ENCODE measurements at places on chromosomes 4 and X.

GRCh38 chr4:79759793-79760192 is 313.2 kb downstream of the ANTXR2 start:
- no peak for DNase-seq

- no peak for DNase-seq
These were observed 410.6 kb downstream of the IL1RAPL1 start for GRCh38 chrX:28997706-28998463.

DNA sequence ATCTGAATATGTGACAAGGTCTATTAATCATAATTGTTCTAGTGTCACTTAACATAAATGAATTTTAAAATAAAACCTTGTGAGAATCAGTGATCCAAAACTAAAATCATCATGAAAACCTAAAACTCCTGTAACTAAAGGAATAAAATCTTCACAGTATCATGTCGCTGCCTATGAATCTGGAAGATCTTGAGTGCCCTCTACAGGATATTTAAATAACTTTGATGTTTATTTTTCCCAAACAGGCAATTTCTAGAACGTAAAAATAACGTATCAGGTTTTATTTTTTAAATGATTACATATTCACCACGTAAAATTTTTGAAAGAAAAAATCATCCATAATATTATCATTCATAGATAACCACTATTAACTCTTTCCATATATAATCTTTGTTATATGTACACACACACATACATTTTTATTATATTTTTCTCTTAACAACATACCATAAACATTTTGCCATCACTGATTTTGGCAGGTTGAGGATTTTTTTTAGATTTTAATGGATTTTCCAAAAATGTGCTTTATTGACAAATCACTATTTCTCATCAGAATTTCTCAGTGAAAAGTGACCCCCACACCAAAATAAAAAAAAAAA is 79.6 kb downstream of the COMMD8 start:
- peak; percentile 16 for DNase-seq

- no peak for DNase-seq
These were observed 61.6 kb upstream of the SPP1 start for GRCh38 chr4:87913896-87914295.

- DNase-seq: no peak
These were observed 5.3 kb upstream of the KIAA1210 start for GRCh38 chrX:119132961-119133360.

- DNase-seq: no peak
These were observed 192.7 kb downstream of the GABRG1 start for GRCh38 chr4:45931154-45931553.

DNA sequence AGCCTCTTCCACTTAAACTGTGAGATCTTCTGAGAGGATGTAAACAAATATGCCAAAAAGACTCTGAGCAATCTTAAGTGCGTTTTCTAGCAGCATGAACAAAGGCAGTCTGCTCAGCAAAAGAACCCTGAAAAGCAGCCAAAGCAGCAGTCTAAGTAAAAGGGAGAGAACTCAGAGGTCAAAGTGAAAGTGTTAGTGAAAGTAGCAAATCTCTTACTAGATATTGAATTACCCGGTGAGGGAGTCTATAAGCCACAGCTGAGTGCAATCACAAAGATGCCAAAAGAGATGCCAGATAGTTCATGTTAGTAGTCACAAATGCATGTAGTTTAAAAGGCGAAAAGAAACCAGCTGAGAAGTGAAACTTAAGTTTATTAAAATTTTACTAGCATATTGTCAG is 7.9 kb upstream of the GNRHR start:
- no peak for DNase-seq

GRCh38 chr4:8117278-8117682 is 41.3 kb downstream of the ABLIM2 start:
- DNase-seq: no peak

GRCh38 chr4:108881190-108881589 is 118.3 kb upstream of the ETNPPL start:
- DNase-seq: peak; percentile 89

DNA sequence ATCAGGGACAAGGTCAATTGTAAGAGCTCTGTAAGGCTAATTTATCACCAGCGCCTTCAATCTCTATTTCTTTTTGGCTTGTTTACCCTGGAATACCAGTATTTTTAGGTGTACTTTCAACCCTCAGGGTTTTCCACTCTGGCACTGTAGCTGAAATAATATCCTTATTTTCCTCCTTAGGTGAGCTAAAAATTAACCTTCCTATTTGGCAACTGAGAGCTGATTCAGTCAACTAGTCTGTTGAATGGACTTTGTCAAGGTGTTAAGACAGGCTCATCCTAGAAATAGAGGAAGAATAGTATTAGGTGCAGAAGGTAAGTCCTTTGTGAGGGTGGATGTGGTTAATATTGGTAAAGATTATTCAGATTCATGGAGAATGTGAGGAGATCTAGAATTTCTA is 101.3 kb upstream of the BANK1 start:
- no peak for DNase-seq

- peak; percentile 56 for DNase-seq
These were observed 27.2 kb downstream of the PALLD start for GRCh38 chr4:168524006-168524405.

DNA sequence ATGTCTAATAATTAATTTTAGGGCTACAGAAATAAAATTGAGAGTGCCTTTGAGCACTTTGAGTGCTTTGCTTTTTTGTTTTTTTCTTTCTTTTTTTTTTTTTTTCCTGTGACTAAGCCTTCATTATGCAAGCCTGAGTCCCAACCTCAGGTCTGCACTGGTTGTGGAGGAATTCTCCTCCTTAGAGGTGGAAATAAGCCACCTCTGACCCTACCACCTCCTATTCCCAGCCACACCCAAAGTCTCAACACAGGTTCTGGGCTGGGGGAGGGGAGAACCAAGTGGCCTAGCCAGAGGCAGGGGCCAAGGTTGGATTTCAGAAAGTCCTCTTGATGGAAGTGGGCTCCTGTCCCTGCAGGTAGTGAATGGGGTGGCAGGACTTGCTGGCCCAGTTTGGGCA is 180.2 kb downstream of the ARAP2 start:
- no peak for DNase-seq

DNA sequence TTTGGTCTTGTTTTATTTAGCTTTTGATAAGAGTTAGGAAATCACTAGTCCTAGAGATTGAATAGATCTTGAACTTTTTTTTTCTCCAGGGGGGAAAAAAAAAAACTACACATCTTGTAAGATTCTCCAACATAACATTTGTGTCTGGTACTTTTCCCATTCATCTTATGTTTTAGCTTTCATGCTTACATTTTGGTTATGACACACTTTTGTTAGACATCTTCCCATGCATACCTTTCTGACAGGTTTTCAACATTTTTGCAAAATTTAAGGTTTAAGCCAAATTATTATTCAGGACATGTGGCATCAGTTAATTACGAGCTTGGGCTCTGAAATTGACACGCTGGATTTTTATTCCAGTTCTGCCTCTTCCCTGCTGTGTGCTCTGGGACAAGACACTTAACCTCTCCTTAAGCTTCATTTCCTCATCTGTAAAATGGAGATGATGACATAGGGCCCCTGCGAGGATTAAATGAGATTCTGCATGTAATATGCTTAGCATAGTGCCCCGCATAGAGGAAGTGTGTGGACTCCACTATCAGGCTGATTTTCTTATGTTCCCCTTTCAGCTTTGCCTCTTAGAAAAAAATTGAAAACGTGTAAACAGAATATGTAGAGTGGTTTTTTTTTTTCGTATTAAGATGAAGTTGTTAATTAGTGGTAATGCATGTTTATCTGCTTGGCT is 5.3 kb downstream of the KIT start:
- peak; percentile 29 for DNase-seq

- DNase-seq: no peak
These were observed 120.9 kb downstream of the SPCS3 start for GRCh38 chr4:176440698-176441097.

DNA sequence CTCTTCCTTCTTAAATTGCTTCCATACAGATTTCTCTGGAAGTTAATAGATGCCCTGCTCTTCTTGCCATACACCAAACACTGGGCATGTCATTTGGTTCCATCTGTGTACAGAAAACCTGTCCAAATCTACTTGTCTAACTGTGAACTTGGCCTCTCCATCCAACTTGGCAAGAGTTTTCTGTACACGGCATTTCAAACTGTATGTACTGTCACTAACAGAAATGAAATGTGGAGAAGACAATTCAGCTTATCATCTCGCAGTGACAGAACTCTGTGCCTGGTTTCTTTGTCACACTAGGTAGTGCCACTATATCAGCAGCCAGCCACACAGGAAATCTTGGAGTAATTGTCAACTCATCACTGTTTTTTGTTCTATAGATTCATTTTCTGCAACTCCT is 58.2 kb downstream of the CXXC4 start:
- DNase-seq: no peak

DNA sequence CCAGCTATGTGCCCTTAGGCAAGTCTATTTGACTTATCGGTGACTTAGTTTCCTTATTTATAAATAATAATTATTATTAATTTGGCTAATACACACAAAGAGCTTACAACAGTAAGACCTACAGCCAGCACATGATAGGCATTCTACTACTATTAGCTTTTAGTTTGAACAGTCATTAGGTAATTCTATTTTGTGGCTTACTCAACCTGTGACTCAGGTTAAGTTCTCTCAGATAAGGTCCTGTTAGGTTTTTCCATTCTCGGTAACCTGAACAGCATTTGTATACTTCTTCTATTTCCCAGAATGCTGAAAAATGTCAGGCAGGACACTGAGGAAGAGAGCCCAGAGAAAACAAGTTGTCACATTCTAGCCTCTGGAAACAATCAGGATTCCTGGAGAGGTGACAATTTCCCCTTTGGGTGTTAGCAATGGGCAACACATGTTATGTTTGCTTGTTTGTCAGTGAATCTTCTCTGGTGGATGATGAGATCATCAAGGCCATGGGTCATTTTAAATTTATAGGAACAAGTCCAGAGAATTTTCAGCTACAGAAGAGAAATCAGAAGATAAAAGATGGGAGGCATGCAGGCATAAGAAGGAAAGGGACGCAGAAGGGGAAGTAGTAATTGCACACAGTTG is 2144.7 kb downstream of the PCDH7 start:
- DNase-seq: no peak

DNA sequence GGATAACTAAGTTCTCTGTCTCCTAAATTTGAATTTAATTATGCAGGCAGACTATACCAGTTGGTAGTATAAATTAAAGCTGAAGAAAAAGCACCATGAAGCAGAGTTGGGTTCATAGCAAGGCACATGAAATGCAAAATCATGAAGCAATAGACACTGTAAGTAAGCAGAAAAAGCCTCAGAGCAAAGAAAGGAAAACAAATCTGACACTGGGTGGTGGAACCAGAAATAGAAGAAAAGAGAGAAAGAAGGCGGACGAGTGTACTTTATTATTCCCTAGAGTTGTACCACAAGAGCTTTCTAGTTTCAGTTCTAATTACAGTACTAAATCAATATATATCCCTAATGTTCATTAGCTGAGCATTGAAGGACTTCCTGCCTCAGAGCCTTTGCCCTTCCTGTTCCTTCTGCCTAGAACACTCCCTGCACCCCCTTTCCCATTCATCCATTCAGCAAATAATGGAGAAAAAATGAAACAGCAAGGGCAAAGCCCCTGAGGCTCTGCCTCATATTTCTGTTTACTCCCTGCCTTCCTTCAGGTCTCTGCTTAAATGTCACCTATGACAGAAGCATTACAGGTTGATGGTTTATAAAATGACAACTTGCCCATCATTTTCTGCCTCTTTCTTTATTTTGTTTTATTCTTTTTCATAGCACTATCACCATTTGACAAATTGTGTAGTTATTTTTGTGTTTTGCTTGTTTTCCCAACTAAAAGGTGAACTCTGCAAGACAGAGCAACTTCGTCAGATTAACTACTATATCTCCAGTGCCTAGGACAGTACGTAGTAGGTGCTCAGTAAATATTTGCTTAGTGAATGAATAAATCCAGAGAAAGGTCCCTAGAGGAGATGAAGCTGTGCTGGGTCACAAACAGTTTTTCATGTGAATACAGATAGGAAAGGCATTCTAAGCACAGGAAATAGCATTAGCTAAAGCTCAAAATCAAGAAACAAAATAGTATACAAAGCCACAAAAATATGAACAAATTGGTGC is 154.0 kb upstream of the RASGEF1B start:
- no peak for DNase-seq

DNA sequence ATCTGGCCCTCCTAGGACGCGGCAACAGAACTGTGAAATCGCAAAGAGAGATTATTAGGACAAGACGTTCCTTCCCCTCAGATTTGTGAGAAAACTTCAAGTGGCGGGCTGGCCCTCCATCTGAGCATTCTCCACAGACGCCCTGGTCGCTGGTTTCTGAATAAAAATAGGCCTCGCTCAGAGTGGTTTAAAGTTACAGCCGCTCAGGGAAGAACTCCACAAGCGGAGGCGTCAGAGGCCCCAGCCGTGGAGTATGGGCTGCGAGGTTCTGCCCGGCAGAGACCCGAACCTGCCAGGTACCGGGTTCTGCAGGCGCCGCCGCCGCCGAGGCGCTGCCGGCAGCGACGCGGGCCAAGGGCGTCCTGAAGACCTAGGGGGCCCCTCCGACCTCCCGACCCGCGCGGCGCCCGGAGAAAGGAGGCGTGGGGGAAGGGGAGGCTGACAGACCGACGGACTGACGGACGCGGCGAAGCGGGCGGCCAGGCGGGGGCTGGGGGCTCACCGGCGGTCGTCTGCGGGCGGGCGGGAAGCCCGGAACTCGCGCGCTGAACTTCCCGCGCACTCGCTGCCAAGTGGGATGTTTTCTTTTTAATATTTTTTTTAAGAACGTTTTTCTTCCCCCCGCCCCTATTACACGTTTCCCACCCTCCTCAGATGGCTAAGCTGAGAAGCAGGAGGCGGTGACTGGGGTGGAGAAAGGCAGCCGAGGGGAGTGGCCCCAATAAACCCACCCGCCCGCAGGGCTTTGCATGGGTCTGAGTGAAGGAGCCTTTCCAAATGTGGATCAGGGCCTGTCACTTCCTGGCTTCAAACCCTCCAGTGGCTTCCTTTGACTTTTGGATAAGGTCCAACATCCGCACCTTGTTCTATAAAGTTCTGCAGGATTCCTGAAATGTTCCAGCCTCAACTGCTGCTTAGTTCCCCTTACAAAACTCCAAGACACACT is at the start of gene PABPC4L:
PABPC4L (minus strand) TSS at position 574 of the 946 bp plus-strand sequence. CDS start 770 bp downstream, outside the sequence.
- DNase-seq: peak; percentile 45

DNA sequence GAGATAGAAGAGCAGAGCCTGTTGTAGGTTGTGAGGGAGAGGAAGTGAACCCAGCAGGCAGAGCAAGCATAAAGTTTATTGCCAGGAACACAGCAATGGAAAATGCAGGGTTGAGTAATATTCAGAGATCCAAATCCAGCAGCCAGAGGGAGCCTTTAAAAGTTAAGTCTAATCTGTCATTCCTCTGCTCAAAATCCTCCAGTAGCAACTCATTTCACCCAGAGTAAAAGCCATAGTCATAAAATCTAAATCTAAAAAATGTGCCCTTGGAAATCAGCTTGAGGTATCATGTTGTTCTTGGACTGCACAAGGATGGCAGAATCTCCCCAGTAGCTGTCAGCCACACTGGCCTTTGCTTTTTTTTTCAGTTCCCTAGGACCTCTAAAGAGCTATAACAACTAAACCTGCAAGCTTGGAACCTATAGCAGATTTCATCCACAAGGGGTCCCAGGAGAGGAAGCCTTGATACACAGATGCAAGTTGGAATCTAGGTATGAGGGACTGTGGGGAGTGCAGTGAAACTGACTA is 62.9 kb upstream of the FRAS1 start:
- DNase-seq: peak; percentile 64

- DNase-seq: no peak
These were observed 212.7 kb downstream of the SLIT2 start for GRCh38 chr4:20464381-20464780.
